ENCODE measurements at places on chromosomes 4 and X.

- no peak for DNase-seq
Measured at GRCh38 chr4:125319311-125319710, 4.6 kb downstream of the FAT4 start.

GRCh38 chr4:176307666-176307930, 12.2 kb upstream of the SPCS3 start:
- no peak for DNase-seq

DNA sequence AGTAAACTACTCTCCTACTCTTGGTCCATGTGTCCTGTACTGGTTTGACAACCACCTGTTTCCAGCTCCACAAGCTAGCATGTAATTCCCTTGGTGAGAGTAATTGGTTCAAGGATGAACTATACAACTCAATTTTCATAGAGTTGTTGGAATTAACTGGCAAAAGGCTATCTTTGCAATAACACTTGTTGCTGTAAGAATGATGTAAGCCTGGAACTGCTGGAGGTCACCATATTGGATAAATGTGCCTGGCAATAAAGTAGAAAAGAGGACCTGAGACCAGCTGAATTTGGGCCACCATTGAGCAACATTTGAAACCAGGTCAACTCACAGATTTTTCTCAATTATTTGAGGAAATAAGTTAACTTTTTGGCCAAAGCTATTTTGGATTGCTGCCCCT, 175.5 kb downstream of the CAMK2D start:
- DNase-seq, result no peak

DNA sequence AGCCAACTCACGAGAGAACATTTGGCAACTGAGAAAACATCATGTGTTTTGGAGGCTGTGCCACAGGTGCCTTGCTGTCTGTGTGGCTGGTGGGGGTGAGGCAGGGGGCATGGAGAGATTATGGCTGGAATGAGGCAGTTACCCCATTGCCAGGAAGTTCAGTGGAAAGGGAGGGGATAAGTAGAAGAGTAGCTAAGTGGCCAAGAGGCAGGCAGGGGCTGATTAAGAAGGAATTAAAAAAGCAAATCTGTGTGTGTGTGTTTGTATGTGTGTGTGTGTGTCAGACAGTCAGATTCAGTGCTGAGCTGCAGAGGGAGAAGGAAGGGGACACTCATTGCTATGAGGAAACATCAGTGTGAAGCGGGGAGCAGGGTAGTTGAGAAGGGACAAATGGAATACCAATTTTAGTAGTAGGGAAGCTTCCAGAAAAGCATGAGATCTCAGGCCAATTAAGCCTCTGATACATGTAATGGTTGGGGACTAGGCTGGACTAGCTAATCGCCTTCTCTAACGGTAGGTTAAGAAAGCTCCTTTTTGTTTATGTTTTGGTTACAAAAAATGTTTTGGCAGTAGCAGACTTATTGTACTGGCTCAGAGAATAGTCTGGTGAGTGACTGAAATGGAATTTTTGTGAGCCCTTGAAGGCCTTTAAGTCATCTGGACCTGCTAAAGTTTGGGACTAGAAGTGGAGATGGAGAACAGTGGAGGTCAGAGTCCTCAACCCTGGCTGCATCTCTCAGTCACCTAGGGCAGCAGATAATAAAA, 18.5 kb downstream of the TMEM164 start:
- DNase-seq, result no peak

GRCh38 chr4:42280327-42281095, 116.8 kb upstream of the SHISA3 start:
- no peak for DNase-seq

DNA sequence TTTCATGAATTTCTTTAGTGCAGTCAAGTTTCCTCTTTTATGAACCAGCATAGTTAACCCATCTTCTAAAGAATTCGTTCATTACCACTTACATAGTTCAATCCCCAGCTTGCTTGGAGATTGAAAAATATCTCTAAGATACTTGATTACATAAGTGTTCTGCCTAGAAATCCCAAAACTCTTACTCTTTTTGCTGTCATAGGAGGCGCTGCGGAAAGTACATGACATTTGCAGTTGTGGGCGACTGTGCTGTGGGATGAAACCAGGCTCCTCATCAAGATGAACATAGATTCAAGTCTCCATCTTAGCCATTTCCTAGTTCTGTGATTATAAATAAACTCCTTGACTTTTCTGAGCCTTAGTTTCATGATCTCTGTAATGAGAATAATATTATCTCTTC, 107.1 kb upstream of the SORBS2 start:
- DNase-seq, result no peak

- DNase-seq, result no peak
Measured at GRCh38 chr4:125948021-125948420, 633.3 kb downstream of the FAT4 start.

- no peak for DNase-seq
Measured at GRCh38 chrX:375181-376036, 11.3 kb downstream of the PPP2R3B start.

DNA sequence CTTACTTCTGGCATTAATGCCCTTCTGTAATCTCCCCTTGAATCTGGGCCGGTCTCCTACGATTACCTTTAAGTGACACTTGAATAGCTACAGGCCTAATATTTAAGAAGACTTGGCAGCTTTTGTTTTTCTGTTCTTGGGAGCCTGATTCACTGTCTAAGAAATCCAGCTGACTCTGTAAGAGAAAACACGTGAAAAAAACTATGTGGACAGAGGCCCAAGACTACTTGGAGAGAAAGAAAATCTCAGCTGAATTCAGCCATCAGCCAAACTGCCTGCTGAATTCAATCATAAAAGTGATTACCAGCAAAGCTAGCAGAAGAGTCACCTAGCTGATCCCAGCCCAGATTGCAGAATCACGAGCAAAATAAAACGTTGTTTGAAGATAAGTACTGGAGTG, 521.2 kb downstream of the MID1IP1 start:
- DNase-seq, result no peak

DNA sequence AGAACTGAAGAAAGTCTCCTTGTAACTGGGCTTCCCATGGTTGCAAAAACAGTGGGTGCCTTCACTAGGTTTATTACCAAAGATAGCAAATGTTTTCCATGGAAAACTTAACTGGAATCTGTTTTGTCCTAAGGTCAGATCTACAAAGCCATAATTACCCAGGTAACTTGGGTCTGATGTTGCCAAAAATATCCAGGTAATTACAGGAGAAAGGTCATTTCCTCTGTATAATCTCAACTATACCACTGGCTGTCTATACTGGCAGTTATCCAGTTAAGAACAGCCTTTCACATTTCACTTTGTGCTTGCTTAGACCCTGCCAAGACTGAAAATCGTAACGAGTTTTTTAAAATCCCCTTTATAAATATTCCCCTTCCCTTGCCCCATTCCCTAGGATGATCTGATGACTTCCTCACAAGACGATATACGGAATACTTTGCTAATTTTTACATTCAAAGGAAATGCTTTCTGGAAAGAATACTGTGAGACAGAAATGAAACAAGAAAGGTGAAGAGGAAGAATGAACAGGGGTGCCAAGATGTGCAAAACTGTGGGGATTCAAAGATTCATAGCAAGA, 105.5 kb downstream of the MAML3 start:
- no peak for DNase-seq

GRCh38 chr4:129218360-129218759, 122.4 kb downstream of the C4orf33 start:
- DNase-seq, result no peak

- no peak for DNase-seq
Measured at GRCh38 chr4:69032847-69033638, 63.2 kb upstream of the UGT2B7 start.

- DNase-seq, result no peak
Measured at GRCh38 chrX:53918702-53919101, 125.6 kb downstream of the PHF8 start.

- no peak for DNase-seq
Measured at GRCh38 chr4:89056953-89057398, at the start of gene FAM13A. Gene FAM13A, minus strand, starts transcription at chr4:89057185. Its CDS starts 221 bp downstream, at chr4:89056964.
